ENCODE measurements at places on chromosomes 11 and 22.

- no peak for DNase-seq
These were observed 3.3 kb downstream of the SCGB1D2 start for GRCh38 chr11:62245271-62245753.

DNA sequence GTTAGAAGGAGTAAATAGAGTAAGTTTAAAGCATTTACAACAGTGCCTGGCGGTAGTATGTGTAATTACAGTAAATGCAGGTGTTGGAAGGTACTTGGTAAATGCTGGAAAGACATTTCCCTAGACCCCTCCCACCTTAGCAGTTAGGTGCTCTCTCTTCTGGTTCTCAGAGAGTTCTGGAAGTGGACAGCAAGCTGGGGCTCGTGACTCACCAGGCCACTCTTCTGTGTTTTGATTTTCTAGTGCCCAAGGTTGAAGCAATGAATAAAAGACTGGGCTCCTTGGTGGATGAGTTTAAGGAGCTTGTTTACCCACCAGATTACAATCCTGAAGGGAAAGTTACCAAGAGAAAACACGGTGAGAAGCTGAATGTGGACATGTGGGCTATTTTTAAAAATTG is 27.6 kb downstream of the SNU13 start:
- no peak for DNase-seq

DNA sequence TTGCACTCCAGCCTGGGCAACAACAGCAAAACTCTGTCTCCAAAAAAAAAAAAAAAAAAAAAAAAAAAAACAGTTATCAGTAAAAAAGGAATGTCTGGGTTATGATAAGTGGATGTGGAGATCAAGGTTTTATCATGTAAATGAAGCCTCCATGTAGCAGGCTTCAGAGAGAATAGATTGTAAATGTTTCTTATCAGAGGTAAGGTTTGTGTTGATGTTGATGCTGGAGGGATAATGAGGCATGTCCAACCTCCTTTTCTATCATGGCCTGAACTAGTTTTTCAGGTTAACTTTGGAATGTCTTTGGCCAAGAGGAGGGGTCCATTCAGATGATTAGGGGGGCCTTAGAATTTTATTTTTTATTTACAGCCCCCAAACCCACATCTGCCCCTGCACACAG is 35.4 kb upstream of the TREH start:
- DNase-seq: no peak

- DNase-seq: no peak
These were observed 159.1 kb upstream of the CARD18 start for GRCh38 chr11:105298630-105299029.

DNA sequence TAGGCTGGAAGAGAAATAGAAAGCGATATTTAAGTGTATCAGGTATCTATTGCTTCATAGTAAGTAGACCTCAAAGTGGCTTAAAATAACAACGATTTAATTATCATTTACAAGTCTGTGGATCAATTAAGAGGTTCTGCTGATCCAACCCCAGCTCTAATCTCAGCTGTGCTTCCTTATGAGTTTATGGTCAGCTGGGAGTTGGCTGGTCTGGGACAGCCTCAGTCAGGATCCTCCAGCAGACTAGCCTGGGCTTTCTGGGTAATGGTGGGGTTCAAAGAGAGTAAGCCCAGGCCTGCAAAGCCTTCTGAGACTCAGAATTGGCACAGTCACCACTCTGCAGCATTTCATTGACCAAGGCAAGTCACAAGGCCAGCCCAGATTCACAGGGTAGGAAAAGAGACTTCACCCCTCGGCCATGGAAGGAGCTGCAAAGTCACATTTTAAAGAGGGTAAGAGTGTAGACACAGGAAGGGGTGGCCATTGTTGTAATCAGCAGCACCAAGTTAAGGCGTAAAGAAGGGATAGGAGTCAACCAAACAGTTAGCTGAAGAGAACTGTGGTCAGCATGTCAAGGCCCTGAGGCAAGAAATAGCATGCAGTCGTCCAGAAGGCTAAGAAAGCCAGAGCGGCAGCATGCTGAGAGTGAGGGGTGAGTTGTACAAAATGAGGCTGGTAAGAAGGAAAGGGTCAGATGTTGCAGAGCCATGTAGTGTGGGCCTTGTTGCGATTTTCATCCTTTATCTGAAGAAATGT is 168.2 kb downstream of the ETS1 start:
- no peak for DNase-seq
